ENCODE measurements at places on chromosomes 4 and X. TPM values are rescaled to one million over a fixed set of nuclear protein-coding genes. Genes with fewer than 3 reads are reported as not detected.

DNA sequence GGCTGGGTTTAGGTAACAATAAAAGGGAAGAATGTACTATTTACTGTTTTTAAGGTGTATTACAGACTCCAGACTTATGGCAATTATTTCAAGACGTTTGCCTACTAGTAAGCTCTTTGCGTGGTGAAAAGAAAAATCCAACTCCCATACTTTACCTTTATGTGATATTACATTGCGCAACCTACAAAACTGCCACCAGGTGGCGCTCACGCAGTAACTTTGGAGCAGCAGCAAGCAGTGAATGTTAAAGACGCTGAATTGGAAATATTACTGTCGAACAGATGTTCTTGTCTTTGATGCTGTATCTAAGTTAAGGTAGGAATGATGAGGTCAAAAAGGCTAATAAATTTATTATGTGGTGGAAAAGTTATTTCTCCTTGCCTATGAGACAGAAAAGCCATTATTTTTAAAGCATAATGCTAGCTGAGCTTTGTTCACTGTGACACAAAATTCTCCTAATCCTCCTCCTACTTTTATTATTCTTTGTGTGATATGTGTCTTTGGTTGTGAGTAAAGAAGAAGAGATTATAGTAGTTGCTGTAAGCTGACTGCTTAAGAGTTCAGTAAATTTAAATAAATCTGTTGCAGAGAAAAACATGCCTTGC, 1099.8 kb upstream of the TENM3 start:
- peak; percentile 30 for DNase-seq

GRCh38 chr4:107035819-107036583, at the start of gene DKK2:
Gene DKK2, minus strand, starts transcription at chr4:107036313. Its CDS starts 722 bp downstream, at chr4:107035591.
- DNase-seq = peak; percentile 50

GRCh38 chr4:8745005-8745790, 126.4 kb downstream of the HMX1 start:
- DNase-seq = no peak

The MAGEA9B gene
- total RNA-seq = not detected

The GEMIN8 gene
- total RNA-seq = 34.1 TPM

The SGMS2 gene
- 0.37 TPM for total RNA-seq

The DLG3 gene
- 42.3 TPM for total RNA-seq
